Testis (tissue), 5 donors: ENCODE measurements at places on chromosomes 6 and 20. TPM values are rescaled to one million over a fixed set of nuclear protein-coding genes. Genes with fewer than 3 reads are reported as not detected.

SFTA2 gene
- polyA plus RNA-seq, result 0.94 TPM

PKIB gene
- polyA plus RNA-seq, result 5.0 TPM

AAR2 gene
- polyA plus RNA-seq, result 47.0 TPM

PAK5 gene
- 0.21 TPM for polyA plus RNA-seq

GGTLC1 gene
- 20.7 TPM for polyA plus RNA-seq

TINAG gene
- polyA plus RNA-seq, result not detected

TMEM244 gene
- polyA plus RNA-seq, result not detected

ZBTB9 gene
- 16.9 TPM for polyA plus RNA-seq

TULP1 gene
- polyA plus RNA-seq, result 0.53 TPM

ADA gene
- 8.2 TPM for polyA plus RNA-seq

- H3K36me3 ChIP-seq, result no peaks in the 10 kb centered on the region
- H3K4me3 ChIP-seq, result no peak overlapping the region
- H3K27me3 ChIP-seq, result no peaks in the 10 kb centered on the region
These were observed 29.3 kb upstream of the SLC23A2 start for GRCh38 chr20:5030348-5031205.

- H3K36me3 ChIP-seq, result no peaks in the 10 kb centered on the region
- H3K27ac ChIP-seq, result no peak overlapping the region
- no peaks in the 10 kb centered on the region for H3K4me1 ChIP-seq
- no peaks in the 10 kb centered on the region for H3K27me3 ChIP-seq
- DNase-seq, result no peak
These were observed 7.0 kb downstream of the BTN3A3 start for GRCh38 chr6:26447257-26447656.

DNA sequence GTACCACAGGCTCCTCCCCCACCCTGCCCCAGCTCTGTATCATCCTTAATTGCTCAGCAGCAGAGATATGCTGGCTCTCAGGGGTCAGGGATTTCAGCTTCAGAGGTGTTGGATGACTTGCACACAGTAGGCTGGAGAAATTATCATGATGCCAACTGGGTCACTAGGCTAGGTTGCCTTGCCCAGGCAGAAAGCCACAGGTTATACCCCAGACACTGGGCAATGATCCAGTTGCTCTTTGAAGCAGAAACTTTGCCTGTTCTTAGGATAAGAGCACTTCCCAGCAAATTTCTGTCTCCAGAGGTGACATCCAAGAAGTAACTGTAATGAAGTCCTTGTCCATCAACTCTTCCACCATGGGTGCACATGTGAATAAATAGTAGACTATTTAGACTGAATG is 38.3 kb upstream of the SCML4 start:
- no peak overlapping the region for H3K4me3 ChIP-seq
- no peaks in the 10 kb centered on the region for H3K36me3 ChIP-seq
- DNase-seq, result no peak
- no peaks in the 10 kb centered on the region for H3K27me3 ChIP-seq
- no peaks in the 10 kb centered on the region for H3K4me1 ChIP-seq
- H3K27ac ChIP-seq, result no peak overlapping the region

- no peaks in the 10 kb centered on the region for H3K36me3 ChIP-seq
- no peak for DNase-seq
- no peak overlapping the region for H3K4me3 ChIP-seq
- H3K27ac ChIP-seq, result no peak overlapping the region
- no peaks in the 10 kb centered on the region for H3K4me1 ChIP-seq
These were observed 135.6 kb upstream of the PTPRK start for GRCh38 chr6:128655978-128656498.

DNA sequence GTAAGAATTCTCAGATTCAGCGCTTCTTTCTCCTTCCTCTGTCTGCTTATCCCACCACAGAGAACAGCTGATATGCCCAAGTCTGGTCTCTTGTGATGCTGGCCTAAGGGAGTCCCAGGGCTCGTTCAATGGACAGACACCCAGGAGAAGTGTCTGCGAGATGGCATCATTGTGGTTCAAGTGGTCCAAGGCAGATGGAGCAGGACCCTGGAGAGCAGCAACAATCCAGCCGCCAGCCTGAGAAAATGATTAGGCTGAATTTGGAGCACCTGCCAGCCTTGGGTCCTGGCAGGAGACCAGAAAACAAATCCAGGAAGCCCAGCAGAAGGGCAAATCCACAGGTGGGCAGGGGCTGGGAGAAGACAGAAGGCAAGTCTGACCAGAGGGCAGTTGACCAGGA is 145.8 kb downstream of the PTPRT start:
- no peak for DNase-seq
- H3K4me3 ChIP-seq, result no peak overlapping the region
- no peak overlapping the region for H3K27ac ChIP-seq
- no peaks in the 10 kb centered on the region for H3K36me3 ChIP-seq
- H3K4me1 ChIP-seq, result no peaks in the 10 kb centered on the region

GRCh38 chr20:2139250-2139649 is 37.6 kb downstream of the STK35 start:
- no peaks in the 10 kb centered on the region for H3K27me3 ChIP-seq
- H3K4me1 ChIP-seq, result peaks cover 6% of the 10 kb centered on the region
- DNase-seq, result no peak
- H3K36me3 ChIP-seq, result no peaks in the 10 kb centered on the region

GRCh38 chr6:136594671-136595070 is 44.4 kb upstream of the MAP7 start:
- no peak overlapping the region for H3K4me3 ChIP-seq
- no peaks in the 10 kb centered on the region for H3K36me3 ChIP-seq
- no peaks in the 10 kb centered on the region for H3K4me1 ChIP-seq
- no peak overlapping the region for H3K27ac ChIP-seq

DNA sequence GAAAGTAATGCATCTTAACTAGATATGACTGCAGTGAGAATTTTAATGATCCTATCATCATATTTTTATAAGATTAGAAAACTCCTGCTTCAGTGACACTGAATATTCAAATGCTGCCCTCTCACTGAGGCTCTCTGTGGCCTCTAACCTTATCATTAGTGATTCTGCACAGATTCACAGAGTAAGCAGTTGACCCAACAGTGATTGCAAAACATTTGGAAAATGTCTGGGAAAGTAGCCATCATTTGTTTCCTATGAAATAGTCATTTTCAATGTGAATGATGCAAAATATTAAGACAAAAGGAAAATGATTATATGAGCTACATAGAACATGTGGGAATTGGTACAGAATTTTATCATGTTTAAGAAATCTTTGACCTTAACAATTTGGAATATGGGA is 210.3 kb downstream of the TBX18 start:
- DNase-seq, result no peak
- no peak overlapping the region for H3K27ac ChIP-seq
- no peaks in the 10 kb centered on the region for H3K36me3 ChIP-seq
- H3K27me3 ChIP-seq, result no peaks in the 10 kb centered on the region
- H3K4me3 ChIP-seq, result no peak overlapping the region
